Renal pelvis (tissue), 12 donors: ENCODE measurements at places on chromosomes 6 and 20.

DNA sequence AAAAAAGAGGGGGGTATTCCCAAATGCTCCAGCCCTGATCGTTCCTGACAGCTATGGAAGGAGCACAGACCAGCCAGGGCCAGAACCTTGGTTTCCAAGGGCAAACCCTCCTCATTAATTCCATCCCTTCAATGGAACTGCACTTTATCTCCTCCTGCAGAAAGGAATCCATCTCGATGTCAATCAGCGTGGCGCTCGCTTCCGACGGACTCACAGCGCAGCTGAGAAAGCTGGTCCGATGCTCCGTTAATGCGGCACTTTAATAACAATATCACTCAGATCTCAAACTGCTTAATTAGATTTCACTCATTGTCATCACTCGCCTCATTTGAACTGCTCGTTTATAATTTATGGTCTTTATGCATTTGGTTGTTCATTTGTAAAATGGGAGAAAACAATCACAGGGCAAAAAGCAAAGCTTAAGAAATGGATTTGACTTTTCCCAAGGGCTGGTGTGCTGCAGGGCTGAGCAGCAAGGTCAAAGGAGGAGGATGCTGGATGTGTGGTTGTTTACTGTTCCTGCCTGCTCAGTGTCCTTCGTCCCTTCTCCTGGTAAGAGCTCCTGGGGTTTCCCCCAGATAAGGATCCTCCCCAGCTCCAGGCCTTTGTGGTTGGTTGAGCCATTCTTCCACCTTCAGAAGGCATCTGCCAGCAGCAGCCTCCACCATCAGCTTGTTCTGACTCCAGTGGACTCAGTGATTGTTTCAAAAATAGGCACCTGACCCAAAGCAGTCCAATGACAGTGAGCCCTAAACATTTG lies 152.7 kb downstream of the ANKRD60 start:
- no peak for DNase-seq

- no peak for DNase-seq
These were observed 32.2 kb downstream of the AHI1 start for GRCh38 chr6:135465307-135465706.

DNA sequence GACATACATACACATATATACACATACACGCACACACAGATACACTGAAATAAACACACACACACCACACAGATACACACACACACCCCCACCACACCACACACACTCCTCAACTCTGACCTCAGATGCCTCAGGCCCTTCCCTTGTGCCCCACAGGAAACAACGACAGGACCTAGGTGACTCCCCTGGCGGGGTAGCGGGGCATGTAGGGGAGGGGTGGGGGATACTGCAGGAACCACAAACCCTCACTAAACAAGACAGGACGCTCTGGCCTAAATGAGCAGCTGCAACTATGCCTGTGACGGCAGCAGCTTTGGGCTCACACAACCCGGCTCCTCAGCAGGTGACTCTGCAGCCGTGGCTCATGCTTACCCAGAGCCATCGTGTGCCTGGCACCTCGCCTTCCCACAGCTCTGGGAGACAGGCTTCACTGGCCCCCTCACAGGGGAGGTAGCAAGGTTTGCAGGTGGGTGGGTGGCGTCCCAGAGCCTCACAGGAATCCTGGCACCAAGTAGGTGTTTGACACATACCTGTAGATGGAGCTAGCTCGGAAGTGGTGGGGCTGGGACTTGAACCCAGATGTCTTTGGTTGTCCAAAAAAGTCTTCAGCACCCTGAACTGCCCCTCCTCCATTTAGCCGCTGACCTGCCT lies 100.8 kb downstream of the GRM4 start:
- no peak for DNase-seq

DNA sequence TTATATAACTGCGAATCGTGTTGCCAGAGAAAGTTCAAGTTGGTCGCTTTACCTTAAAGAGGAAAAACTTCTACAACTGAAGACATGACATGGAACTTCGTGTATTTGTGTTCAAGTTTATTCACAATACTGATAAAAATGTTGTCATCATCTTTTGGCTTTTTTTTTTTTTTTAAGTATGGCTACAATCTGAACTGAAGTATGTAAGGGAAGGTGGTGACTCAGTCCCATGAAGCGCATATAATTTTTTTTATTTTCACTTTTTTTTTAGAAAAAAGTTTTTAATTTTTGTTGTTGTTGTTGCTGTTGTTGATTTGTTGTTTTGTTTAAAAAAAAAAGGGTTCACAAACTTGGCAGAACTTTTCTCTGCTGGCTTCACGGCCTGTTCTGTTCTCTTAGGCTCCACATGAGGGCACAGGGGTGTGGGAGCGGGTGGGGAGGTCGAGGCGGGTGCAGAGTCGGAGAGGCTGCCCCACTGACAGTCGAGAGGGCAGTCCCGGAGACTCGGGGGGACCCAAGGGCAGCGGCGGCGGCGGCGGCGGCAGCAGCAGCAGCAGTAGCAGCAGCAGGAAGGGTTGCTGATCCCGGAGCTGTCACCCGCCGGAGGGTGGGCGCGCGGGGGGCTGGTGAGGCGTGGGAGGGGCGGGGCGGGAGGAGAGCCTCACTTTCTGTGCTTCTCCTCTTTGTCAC lies 17.0 kb downstream of the TFAP2A start:
- no peak for DNase-seq

GRCh38 chr6:148423601-148424270 lies 81.1 kb downstream of the SASH1 start:
- DNase-seq, result no peak

DNA sequence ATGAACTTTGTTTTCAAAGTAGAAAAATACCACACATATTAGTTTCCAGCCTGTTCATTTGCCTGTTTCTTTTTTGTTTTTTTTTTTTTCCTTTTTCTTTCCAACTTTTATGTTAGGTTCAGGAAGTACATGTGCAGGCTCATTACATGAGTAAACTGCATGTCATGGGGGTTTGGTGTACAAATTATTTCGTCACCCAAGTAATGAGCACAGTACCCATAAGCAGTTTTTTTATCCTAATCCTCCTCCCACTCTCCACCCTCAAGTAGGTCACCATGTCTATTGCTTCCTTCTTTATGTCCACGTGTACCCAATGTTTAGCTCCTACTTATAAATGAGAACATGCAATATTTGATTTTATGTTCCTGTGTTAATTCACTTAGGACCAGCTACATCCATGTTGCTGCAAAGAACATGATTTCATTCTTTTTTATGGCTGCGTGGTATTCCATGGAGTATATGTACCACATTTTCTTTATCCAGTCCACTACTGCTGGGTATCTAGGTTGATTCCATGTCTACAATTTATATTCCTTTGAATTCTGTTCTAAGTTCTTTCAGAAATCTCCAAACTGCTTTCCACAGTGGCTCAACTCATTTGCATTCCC lies 31.8 kb downstream of the SNX14 start:
- no peak for DNase-seq

DNA sequence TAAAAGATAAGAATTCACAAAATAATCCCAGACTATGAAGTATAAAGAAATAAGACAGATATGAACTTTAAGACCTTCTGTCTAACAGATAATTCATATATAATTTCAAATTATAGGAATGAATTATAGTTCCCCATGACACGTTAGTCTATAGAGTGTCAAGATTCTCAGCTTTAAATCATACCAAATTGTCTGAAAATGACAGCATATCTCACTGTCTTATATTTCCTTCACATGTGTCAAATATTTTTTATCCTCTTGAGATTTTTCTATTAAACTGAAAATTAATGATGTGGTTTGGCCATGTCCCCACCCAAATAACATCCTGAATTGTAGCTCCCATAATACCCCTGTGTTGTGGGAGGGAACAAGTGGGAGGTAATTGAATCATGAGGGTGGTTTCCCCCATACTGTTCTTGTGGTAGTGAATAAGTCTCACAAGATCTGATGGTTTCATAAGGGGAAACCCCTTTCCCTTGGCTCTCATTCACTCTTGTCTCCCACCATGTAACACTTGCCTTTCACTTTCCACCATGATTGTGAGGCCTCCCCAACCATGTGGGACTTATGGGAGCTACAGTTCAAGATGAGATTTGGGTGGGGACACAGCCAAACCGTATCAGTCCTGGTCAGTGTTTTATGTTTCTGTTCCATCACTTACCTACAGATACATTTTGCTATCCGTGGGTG lies 825.3 kb upstream of the GJE1 start:
- no peak for DNase-seq
